CD4-positive, CD25-positive, alpha-beta regulatory T cell (primary cell): ENCODE measurements at places on chromosomes 2 and 18.
A peak's percentile ranks its signal among the peaks of the same experiment; 100 is the strongest.

DNA sequence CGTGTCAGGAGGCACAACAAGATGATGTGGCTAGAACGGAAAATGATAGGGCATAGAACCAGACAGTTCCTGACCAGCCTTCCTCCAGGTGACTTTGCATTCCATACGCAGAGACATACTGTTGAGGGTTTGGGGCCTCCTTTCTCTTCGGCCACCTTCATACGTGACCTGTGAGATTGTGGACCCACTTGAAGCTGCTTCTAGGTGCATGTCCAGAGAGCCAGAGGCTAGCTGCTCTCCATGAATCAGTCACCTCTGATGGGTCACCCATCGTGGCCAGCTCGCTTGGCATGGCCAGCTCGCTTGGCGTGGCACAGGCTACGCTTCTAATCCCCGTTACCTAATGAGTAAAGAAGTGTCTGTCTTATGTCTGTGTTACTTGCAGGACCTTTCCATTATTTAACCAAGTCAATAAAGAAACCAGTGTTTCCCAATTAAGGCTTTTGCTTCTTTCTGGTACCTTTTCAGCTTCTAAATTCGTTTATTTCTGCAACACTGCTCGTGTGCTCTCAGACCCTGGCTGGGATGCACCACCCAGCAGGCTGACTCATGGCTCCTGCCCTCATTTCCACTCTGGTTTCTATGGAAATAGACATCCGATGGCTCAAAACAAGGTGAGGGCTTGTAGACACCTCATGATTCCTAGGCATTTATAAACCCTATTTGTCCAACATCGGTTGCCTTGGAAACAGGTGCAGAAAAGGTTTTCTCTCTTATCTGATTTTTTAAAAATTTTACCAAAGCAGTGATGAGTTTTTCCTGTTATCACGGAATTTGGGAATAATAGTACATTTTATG lies 86.7 kb upstream of the B3GNT7 start:
- H3K4me3 ChIP-seq = no peak overlapping the region
- DNase-seq = no peak
- no peaks in the 10 kb centered on the region for H3K4me1 ChIP-seq
- no peak overlapping the region for H3K27ac ChIP-seq

- no peak for DNase-seq
- peak overlapping the region; percentile 93 for H3K4me3 ChIP-seq
- H3K4me1 ChIP-seq = peaks cover 84% of the 10 kb centered on the region
- H3K27ac ChIP-seq = peak overlapping the region; percentile 64
- no peaks in the 10 kb centered on the region for H3K27me3 ChIP-seq
These were observed 4.4 kb downstream of the ACTR3 start for GRCh38 chr2:113894156-113894743.

GRCh38 chr2:15654727-15655073 lies 63.0 kb downstream of the DDX1 start:
- H3K27ac ChIP-seq = no peak overlapping the region
- no peaks in the 10 kb centered on the region for H3K36me3 ChIP-seq
- no peak overlapping the region for H3K4me3 ChIP-seq
- H3K27me3 ChIP-seq = no peaks in the 10 kb centered on the region
- no peak for DNase-seq

GRCh38 chr18:63570721-63571120 lies 16.4 kb upstream of the SERPINB13 start:
- H3K27me3 ChIP-seq = peaks cover 2% of the 10 kb centered on the region
- DNase-seq = no peak
